Astrocyte of the hippocampus (primary cell): ENCODE measurements at places on chromosomes 3 and 15.

DNA sequence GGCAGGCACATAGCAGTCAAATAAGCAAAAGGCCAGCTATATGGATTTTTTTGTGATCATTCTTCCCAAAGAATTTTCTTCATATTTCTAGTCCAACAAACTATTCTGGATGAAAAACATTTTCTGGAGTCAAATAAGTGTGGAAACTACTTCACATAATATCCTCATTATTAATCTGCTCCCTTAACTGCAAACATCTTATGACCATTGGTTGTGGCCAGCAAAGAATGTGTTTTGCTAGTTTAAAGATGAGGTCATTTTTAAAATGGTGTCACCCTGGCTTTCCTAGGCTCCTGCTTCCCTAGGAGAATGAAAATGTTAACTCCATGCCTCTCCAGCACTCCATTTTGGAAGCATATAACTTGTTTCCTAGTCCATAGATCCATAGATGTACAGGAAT, 118.8 kb downstream of the SST start:
- peak; percentile 53 for DNase-seq

DNA sequence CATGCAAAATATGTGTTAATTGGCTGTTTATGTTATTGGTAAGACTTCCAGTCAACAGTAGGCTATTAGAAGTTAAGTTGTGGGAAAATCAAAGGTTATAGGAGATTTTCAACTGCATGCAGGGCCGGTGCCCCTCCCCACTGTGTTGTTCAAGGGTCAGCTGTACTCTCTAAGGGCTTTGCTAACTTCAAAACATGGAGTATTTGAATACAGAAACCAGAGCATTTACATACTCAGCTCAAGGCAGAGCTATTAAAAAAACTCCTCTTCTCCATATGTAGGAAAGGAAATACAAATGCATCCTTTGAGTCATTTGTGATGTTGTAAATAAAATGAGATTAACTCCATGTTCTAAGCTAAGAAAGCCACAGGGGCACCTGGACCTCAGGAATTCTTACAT, 16.8 kb downstream of the IL17RB start:
- no peak for DNase-seq

DNA sequence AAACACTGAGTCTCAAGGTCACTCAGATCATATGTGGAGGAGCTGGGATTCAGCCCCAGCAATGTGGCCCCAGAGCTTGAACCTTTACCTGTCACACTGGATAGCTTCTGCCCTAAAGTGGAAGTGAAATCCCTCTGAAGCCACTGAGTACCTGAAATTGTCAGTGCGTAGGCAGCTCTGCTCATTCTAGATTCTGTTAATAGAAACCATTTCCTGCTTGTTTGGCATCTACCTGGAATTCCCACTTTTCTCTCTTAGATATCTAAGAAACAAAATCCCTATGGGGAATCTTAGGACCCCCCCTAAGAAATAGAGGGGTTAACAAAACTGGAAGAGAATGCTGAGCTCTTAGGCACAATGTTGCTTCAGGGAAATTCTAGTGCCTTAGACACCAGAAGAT, 29.8 kb downstream of the FBXL22 start:
- DNase-seq = no peak

GRCh38 chr15:75836959-75837334, 6.3 kb upstream of the UBE2Q2 start:
- DNase-seq = peak; percentile 82

DNA sequence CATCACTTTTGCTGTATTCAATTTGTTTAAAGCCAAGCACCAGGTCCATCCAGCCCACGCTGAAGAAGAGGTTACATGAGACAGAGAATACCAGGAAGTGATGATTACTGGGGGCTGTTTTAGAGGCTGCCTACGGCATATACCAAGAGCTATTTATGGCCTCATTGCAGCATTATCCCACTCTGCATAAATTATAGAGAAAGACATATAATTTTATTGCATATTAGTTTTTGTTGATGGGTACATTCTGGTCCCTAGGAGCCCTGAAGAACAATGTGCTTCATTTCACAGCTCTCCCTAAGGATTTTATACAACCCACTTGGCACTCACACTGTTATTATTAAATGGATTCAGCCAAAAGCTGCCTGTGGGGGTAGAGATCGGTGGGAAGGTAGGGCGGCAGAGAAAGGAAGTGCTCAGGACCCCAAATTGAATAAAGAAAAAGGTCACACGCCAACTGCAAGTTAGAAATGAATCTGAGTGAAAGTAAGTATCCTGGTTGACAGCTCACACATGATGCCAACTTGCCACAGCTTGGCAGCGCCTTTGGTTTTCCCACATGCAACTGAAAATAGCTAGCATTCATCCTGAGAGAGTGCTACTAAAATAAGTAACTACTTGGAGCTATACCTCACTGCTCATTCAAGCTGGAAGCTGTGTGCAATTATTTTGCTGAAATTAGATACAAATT, 73.7 kb downstream of the CCNL1 start:
- peak; percentile 46 for DNase-seq

GRCh38 chr3:13134166-13134878, 61.1 kb upstream of the IQSEC1 start:
- DNase-seq = no peak

DNA sequence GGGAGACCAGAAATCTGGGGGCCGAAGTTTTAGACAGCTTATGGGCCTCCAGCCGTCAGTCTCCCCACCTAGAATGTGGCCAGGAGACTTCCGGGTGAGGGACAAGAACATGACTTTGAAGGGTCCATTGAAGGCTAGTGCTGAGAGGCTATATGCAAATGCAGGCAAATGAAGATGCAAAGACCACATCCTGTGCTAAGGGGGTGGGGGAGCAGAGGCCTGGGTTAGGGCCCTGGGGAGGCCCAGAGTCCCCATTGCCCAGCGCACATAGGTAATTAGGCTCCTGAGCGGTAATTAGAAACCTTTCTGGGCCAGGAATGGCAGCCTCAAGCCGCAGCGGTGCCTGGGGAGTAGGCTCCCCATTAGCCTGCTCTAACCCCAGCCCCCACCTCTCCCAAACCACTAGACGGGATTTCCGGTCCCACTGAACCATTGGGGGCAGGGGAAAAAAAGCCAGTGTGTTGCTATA, 6.8 kb downstream of the CSK start:
- DNase-seq = no peak

DNA sequence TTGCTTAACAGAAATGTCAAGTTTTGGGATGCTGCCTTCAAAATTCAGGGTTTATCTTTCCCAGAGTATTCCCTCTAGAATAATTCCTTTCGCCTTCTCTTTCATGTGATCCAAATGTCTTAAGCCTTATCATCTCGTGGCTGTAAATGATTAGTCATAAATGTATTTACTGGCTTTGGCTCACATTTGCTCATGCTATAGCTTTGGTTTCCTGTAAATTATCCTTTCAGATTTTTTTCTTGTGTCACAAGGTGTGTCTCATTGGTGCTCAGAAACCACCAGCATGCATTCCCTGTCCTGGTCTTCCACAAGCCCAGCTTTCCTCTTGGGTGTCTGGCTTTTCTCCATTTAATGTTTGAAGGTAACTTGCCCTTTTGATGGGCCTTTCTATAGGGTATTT, 692.7 kb upstream of the ALCAM start:
- no peak for DNase-seq

GRCh38 chr3:35721628-35722027, 82.3 kb downstream of the ARPP21 start:
- no peak for DNase-seq

DNA sequence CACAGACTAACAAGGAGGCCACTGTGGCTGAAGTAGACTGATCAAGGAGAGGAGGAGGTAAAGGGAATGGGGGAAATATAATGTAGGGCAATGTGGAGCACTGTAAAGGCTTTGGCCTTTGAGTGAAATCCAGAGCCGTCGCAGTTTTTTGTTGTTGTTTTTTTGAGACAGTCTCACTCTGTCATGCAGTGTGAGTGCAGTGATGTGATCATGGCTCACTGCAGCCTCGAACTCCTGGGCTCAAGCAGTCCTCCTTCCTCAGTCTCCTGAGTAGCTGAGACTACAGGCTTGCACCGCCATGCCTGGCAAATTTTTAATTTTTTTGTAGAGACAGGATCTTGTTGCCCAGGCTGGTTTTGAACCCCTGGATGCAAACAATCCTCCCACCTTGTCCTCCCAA, 32.2 kb downstream of the PPP4R2 start:
- no peak for DNase-seq

DNA sequence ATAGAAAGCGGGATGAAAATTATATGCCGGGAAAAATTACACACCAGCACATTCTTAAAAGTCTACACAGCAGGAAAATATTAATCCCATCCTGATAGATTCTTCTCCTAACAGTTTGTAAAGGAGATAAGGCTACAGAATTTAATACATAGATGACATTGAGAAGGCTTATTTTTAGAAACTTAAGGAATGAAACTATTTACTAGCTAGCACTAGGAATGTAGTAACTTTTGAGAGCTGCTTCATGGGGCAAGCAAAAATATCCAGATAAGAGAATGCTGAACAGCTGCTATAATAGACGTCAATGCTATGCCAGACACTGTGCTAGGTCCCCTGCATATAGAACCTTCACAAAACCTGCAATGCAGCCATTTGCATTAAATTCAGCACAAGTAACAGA, 912.7 kb upstream of the NR2F2 start:
- DNase-seq = no peak
